ENCODE measurements at places on chromosomes 1 and 21.

GRCh38 chr1:33349081-33349759 lies 28.3 kb upstream of the A3GALT2 start:
- no peak for DNase-seq

DNA sequence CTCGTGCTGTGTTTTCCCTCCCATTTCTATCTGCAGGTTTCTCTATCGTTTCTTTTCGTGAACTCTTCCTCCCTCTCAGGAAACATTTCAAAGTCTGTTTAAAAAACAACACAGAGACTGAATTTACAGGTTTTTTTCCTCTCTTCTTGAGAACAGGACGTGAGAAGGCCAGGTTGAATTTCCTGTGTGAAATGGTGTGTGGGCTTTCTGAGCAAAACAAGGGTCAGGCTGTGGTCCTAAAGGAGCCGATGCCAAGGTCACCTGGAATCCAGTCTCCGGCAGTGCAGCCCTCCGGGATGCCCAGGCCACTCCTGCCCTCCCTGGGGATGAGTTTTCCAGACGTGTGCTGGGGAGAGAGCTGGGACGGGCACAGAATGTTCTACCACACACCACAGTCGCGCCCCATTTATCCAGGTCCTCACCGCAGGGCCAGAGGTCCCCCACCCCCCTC lies 62.7 kb upstream of the RUNX3 start:
- no peak for DNase-seq

GRCh38 chr1:225770561-225771248 lies 6.9 kb upstream of the SRP9 start:
- no peak for DNase-seq

- no peak for DNase-seq
Measured at GRCh38 chr1:28883242-28883616, 31.1 kb upstream of the EPB41 start.

GRCh38 chr1:109634771-109635750 lies 15.4 kb downstream of the AMPD2 start:
- DNase-seq = no peak
